ENCODE measurements at places on chromosomes 2 and 18.

DNA sequence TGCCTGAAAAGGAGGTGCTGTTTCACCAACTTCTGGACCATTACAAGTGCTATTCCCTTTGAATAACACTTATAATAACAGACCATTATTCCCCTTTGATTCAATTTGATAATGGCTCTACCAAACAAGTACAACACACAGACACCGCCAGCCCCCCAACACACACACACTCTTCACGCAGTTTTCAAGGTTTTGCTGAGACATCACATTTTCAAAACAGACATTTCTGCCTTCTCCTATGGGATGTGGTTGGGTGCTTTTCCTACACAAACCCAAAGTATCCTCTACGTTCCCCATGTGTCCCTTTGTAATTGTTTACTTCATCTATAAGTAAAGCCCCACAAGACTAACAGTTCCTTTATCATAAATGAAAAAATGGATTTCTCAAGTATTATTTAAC, 229.7 kb downstream of the KCNH7 start:
- no peak for DNase-seq

DNA sequence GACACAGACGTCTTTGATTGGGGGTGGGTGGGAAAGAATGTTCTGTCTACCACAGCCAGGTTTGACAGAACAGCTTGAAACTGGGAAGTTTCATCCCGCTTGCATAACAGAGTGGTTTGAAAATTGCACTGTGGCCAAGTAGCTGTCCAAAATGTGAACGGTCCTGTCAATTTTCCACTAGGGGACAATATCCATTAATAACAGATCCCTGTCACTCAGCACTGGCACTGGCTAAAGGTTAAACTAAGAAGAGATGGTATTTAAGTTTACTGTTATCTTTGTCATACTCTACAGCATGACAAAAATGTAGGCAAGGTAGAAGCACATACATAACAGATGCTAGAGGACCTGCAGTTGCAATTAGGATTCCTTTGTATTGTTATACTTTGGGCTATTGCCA, 55.6 kb upstream of the ACMSD start:
- DNase-seq = peak; percentile 15

GRCh38 chr18:54323970-54324369, 33.7 kb downstream of the STARD6 start:
- DNase-seq = peak; percentile 5

- no peak for DNase-seq
Measured at GRCh38 chr18:3520230-3521085, 70.5 kb downstream of the TGIF1 start.

DNA sequence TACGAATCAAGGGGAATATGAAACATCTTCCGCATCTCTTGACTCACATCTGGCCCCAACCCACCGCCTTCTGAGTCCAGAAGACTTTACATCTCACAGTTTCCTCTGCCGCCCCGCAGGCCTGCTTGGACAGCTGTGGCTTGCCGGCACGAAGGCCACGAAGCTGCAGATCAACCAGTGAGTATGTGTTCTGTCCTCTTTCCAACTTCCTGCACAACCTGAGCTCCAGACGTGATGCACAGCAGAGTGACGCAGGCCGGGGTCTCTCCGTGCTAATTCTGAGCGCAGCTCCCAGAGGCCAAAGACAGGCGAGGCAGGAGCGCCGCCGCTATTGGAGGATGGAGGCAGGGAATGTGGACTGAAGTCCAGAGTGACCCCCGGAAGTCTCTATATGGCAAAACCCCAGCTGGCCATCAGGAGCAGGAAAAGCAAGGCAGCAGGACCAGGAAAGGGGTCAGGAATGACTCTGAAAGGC, 93.5 kb downstream of the ZCCHC2 start:
- peak; percentile 68 for DNase-seq

DNA sequence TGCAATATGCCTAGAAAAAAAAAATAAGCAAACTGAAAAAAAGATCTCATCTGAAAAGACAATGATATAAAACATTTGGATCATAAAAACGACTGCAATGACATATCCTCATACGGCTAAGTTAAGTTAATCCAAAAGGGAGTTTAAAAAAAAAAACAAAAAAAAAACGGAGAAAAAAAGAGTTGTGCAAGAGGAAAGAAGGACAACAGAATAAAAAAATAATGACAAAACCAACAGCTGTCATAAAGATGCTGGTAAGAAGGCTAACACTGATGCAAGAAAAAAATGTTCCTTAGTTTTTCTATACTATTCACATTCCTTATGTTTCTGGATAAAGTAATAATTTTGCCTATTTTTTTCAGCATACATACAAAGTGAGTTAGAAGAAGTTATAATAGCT, 192.5 kb downstream of the SRBD1 start:
- DNase-seq = no peak

- DNase-seq = peak; percentile 69
Measured at GRCh38 chr2:157809212-157809611, 66.9 kb downstream of the ACVR1 start.

DNA sequence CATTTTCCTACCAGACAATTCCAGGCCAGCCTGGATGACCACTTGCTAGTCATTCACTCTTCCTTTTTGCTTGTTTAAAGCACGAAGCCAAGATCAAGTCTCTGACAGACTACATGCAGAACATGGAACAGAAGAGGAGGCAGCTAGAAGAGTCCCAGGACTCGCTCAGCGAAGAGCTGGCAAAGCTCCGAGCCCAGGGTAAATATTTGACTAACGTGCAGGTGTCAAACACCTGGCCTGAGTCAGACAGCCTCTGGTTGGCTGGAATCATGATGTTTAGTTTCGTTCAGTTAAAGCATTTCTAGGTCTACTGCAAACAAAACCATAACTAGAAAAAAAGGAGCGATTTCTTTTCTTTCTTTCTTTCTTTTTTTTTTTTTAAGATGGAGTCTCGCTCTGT, 44.2 kb upstream of the LYPD6B start:
- DNase-seq = no peak

DNA sequence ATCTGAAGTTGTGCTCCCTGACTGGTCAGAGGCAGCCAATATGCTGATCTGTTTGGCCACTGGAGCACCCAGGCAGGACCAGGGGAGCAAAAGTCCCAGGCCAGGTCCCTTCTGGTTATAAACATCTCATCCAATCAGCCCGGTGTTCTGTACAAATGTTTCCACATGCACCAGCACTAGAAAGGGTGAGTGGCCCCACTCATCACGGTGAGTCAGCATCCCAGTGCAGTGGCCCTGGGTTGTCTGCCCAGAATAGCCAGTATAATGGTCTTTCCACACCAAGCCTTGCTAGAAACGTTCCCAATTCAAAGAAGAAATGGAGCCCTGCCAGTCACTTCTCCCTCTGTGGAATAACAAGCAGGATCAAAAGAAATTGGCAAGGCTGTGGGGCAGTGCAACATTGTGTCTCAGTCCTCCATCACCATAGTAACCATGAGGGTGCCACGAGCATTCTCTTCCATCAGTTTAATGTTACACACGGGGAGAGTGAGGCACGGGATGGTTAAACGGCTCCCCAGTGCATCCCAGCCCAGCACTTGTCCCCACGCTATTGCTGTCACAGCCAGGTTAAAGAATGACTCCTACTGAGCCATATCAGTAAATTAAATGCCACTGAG, 174.9 kb downstream of the SEPTIN10 start:
- peak; percentile 35 for DNase-seq

- peak; percentile 15 for DNase-seq
Measured at GRCh38 chr2:201218780-201219179, 35.8 kb downstream of the CASP10 start.

GRCh38 chr18:3217948-3218647, 1.7 kb downstream of the MYOM1 start:
- no peak for DNase-seq

- DNase-seq = no peak
Measured at GRCh38 chr18:75854808-75855207, 427.3 kb upstream of the SMIM21 start.

GRCh38 chr2:943461-943797, 7.2 kb upstream of the SNTG2 start:
- DNase-seq = no peak

GRCh38 chr2:236638707-236639106, 69.1 kb downstream of the ACKR3 start:
- no peak for DNase-seq

GRCh38 chr18:58307441-58307840, 263.4 kb downstream of the NEDD4L start:
- no peak for DNase-seq

- DNase-seq = no peak
Measured at GRCh38 chr2:239244625-239245024, 156.2 kb downstream of the HDAC4 start.

DNA sequence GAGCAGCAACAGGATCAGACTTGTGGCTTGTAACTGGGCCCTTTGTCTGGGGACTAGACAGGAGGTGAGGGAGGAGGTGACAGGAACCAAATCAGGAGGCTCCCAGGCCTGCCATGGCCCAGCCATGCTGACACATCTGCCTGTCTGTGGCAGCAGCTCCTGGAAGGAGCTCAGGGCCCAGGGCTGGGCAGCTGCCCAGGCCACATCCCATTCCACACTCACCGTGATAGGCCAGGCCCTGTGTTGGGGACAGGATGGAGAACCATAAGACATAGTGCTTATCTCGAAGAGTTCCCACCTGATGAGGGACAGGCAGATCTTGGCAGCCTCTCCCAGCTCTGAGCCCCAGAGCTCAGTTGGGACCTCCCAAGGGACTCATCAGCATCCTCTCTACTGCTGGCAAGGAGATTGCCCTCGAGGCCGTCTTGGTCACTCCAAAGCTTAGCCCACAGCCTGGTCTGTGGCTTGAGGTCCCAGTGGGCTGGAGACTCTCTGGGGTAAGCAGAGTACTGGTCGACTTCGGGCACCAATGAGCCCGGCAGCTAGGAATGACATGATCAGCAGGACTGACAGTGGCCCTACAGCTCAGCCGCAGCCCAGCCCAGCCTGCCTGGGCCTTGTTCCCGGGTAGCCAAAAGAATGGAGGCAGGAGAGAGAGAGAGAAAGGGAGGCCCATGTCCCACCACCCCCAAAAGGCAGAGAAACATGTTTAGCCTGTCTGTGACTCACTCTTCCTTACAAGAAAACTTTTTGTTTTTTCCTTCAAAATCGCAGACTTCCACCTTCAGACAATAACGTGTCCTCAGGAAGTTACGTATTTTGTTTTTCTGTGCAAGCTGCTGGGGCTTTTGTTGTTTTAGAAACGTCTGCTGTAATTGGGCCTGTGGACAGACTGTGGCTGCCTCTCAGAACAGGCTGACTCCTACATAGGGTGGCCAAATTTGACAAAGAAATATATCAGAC, 82.1 kb downstream of the HS1BP3 start:
- no peak for DNase-seq

GRCh38 chr18:63339920-63340484, 20.4 kb upstream of the BCL2 start:
- DNase-seq = peak; percentile 40
